ENCODE measurements at places on chromosomes 2 and 18. TPM values are rescaled to one million over a fixed set of nuclear protein-coding genes. Genes with fewer than 3 reads are reported as not detected.

GRCh38 chr18:21115519-21116411 lies 4.2 kb upstream of the ROCK1 start:
- peaks cover 6% of the 10 kb centered on the region for H3K36me3 ChIP-seq
- DNase-seq: no peak
- H3K4me3 ChIP-seq: no peak overlapping the region
- peaks cover 16% of the 10 kb centered on the region for H3K4me1 ChIP-seq

DNA sequence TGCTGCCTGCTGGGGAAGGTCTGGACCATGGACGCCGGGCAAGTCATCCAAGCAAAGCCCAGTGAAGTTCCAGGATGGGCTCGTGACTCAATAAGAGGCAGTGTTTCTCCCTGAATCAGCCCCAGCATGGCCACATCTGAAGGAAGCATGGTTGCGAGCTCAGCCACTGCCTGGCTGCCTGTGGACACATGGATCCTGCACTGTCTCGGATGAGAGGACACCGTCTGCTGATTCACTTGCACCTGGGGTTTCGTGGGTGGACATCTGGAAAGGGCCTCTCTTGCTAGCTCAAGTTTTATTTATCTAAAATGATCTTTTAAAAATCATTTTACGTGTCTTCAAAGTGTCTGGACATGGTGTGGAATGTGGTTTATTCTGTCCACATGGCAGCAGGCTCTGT lies 224.8 kb upstream of the FN1 start:
- no peaks in the 10 kb centered on the region for H3K4me1 ChIP-seq
- no peak overlapping the region for H3K4me3 ChIP-seq
- no peaks in the 10 kb centered on the region for H3K36me3 ChIP-seq

DNA sequence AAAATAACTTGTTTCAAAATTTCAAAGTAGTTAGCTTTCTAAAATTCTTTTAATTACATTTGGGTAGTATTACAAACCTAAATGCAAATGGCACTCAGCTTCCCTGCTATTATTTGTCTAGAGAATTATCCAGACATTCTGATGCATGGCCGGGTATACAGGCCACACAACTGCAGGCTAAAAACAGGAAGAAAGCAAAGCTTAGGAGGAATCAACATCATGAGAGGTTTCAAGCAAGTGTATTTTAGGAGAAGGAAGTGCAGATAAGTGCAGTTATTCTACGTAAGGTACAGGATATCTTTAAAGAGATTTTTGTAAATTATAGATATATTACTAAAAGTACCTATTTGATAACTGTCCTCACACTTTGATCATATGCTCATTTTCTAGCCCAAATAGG lies 46.8 kb upstream of the RNU4ATAC start:
- H3K27ac ChIP-seq: no peak overlapping the region
- peaks cover 10% of the 10 kb centered on the region for H3K4me1 ChIP-seq
- H3K4me3 ChIP-seq: no peak overlapping the region
- peaks cover 41% of the 10 kb centered on the region for H3K36me3 ChIP-seq

GRCh38 chr2:8438476-8438875 lies 243.4 kb upstream of the ID2 start:
- no peak overlapping the region for H3K4me3 ChIP-seq
- peaks cover 34% of the 10 kb centered on the region for H3K4me1 ChIP-seq
- no peaks in the 10 kb centered on the region for H3K36me3 ChIP-seq
- no peak for DNase-seq

The MATN3 gene
- not detected for total RNA-seq

The KCNJ3 gene
- total RNA-seq: not detected

GRCh38 chr18:33751613-33752221 lies 173.7 kb downstream of the ASXL3 start:
- H3K36me3 ChIP-seq: no peaks in the 10 kb centered on the region
- H3K4me1 ChIP-seq: no peaks in the 10 kb centered on the region
- no peak for DNase-seq
- no peak overlapping the region for H3K27ac ChIP-seq
- no peaks in the 10 kb centered on the region for H3K27me3 ChIP-seq

GRCh38 chr2:174611854-174612253 lies 14.2 kb upstream of the WIPF1 start:
- H3K36me3 ChIP-seq: peaks cover 30% of the 10 kb centered on the region
- no peak for DNase-seq
- no peaks in the 10 kb centered on the region for H3K27me3 ChIP-seq
- H3K4me3 ChIP-seq: no peak overlapping the region
- H3K4me1 ChIP-seq: peaks cover 93% of the 10 kb centered on the region

DNA sequence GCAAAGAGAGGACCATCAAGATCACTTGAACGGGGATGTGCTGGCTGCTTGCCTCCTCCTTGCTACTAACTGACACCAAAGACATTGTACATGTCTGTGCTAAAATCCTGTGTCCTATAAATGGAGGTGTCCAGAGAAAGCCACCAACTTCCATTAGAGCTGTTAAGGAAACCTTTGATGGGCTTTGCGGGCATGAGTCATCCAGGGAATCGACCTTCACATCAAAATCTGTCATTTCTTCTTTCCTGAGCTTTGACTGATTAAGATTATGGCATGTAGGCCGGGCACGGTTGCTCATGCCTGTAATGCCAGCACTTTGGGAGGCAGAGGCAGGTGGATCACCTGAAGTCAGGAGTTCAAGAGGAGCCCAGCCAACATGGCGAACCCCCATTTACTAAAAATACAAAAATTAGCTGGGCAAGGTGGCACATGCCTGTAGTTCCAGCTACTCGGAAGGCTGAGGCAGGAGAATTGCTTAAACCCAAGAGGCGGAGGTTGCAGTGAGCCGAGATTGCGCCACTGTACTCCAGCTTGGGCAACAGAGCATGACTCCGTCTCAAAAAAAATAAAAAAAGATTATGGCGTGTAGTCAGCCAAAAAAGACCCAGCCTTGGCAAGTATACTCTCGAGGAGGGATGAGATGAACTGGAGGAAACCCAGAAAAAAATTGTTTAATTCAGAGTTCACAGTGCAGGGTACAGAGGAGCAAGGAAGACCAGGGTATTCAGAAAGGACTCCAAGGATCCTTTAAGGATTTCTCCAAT lies 115.8 kb downstream of the CABLES1 start:
- no peak overlapping the region for H3K27ac ChIP-seq
- H3K27me3 ChIP-seq: no peaks in the 10 kb centered on the region
- no peak overlapping the region for H3K4me3 ChIP-seq
- peaks cover 2% of the 10 kb centered on the region for H3K4me1 ChIP-seq

DNA sequence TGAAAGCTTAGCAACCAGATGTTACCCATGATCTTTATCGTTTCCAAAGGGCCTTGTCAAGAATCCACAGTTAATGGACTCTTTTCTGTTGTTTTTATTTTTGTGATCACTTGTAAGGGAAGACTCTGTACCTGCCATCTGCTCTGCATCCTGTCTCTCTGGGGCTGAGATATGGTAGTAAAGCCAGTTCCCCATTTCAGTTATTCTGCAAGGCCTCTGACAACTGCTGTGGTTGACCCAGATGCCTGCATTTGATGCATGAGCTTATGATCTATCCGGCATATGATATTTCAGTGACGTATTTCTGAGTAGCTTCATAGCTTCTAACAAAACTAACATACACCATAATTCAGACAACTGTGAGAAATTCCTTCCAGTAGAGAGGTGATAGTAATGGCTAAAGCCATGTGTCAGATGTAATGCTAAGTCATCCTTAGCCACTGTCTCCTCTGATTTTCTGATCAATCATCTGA lies 105.1 kb downstream of the TPO start:
- H3K4me3 ChIP-seq: no peak overlapping the region
- no peak for DNase-seq
- H3K27me3 ChIP-seq: no peaks in the 10 kb centered on the region
- H3K4me1 ChIP-seq: peaks cover 15% of the 10 kb centered on the region
- H3K36me3 ChIP-seq: no peaks in the 10 kb centered on the region

GRCh38 chr18:11877497-11878135 lies 26.4 kb downstream of the CHMP1B start:
- no peak overlapping the region for H3K4me3 ChIP-seq
- H3K36me3 ChIP-seq: peaks cover 7% of the 10 kb centered on the region
- no peak overlapping the region for H3K27ac ChIP-seq
- H3K4me1 ChIP-seq: peaks cover 17% of the 10 kb centered on the region
- H3K27me3 ChIP-seq: peaks cover 2% of the 10 kb centered on the region

- no peak overlapping the region for H3K27ac ChIP-seq
- H3K27me3 ChIP-seq: no peaks in the 10 kb centered on the region
- H3K4me3 ChIP-seq: no peak overlapping the region
- peaks cover 47% of the 10 kb centered on the region for H3K36me3 ChIP-seq
These were observed 151.9 kb downstream of the ATP9B start for GRCh38 chr18:79221136-79221535.

GRCh38 chr18:79763407-79763806 lies 34.3 kb upstream of the KCNG2 start:
- DNase-seq: peak; percentile 10
- H3K27me3 ChIP-seq: peaks cover 3% of the 10 kb centered on the region
- H3K4me3 ChIP-seq: no peak overlapping the region
- no peak overlapping the region for H3K27ac ChIP-seq

DNA sequence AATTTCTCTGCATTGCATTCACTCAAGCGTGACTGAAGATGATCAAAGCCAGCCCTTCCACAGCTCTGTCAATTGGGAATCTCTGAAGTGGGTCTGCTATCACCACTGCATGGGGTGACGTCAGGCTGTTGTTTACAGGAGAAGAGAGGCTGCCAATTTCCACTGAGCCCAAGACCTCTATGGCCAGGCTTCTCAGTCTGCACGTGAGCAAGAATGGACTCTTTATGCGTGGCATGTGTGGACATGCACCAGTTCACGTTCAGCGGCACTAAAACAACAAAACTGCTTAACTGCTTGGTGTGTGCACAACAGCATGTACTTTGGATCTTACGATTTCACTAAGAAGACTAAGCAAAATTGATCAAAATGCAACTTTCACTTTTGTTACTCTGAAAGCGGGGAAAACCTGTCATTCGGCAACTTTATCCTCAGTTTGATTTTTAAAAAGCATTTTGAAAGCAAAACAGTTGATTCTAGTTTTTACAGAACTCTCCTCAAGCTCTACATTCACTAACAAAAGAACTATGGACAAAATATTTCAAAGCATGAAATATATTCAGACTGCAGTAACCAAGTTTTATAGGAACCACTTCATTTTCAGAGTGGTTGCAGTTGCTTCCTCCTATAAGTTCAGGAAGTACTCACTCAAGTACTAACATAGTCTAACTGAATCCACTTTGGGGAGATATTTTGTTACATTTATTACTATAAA lies 77.0 kb upstream of the SERTAD2 start:
- peaks cover 8% of the 10 kb centered on the region for H3K36me3 ChIP-seq
- peak; percentile 24 for DNase-seq
- H3K4me3 ChIP-seq: peak overlapping the region; percentile 84

The FEV gene
- not detected for total RNA-seq

GRCh38 chr18:39838831-39839230 lies 2116.2 kb upstream of the PIK3C3 start:
- no peaks in the 10 kb centered on the region for H3K4me1 ChIP-seq
- no peak overlapping the region for H3K27ac ChIP-seq
- DNase-seq: no peak
- H3K36me3 ChIP-seq: no peaks in the 10 kb centered on the region
- H3K4me3 ChIP-seq: no peak overlapping the region

- peaks cover 2% of the 10 kb centered on the region for H3K36me3 ChIP-seq
- no peak overlapping the region for H3K27ac ChIP-seq
- DNase-seq: no peak
- no peak overlapping the region for H3K4me3 ChIP-seq
- no peaks in the 10 kb centered on the region for H3K27me3 ChIP-seq
These were observed 156.4 kb upstream of the ITGA4 start for GRCh38 chr2:181300600-181301291.

GRCh38 chr2:159902722-159903121 lies 104.7 kb upstream of the CD302 start:
- H3K4me3 ChIP-seq: peak overlapping the region; percentile 99
- peaks cover 54% of the 10 kb centered on the region for H3K36me3 ChIP-seq
- no peaks in the 10 kb centered on the region for H3K27me3 ChIP-seq
- H3K4me1 ChIP-seq: peaks cover 72% of the 10 kb centered on the region

GRCh38 chr2:25411753-25412152 lies 70.0 kb upstream of the DNMT3A start:
- DNase-seq: no peak
- H3K4me1 ChIP-seq: peaks cover 71% of the 10 kb centered on the region
- H3K27me3 ChIP-seq: no peaks in the 10 kb centered on the region
- no peak overlapping the region for H3K4me3 ChIP-seq

The MBP gene
- 92.7 TPM for total RNA-seq

- no peaks in the 10 kb centered on the region for H3K36me3 ChIP-seq
- no peak for DNase-seq
- no peak overlapping the region for H3K27ac ChIP-seq
- H3K4me3 ChIP-seq: no peak overlapping the region
These were observed 29.7 kb upstream of the IL1B start for GRCh38 chr2:112866128-112866835.

DNA sequence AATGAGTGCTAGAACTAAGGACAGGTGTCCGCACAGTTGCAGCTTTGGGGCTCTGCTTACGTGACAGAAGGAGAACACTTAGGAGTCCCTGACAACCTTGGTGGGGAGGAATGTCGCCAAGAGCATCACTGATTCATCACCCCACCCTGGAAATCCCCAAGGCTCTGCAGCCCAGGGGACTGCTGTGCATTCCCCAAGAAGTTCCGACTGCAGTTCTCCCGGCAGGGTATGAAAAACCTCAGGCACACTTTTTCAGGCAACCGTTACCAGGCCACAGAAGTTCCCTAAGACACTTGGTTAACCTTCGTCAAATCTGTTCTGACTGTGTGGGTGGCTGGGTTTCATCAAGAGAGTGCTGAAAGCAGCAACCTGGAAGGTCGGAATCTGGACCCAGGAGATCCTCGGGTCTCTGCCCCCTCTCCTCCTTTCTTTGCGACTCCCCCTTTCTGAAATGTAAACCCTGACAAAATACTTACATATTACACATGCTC lies 192.1 kb upstream of the CXCR4 start:
- H3K4me3 ChIP-seq: peak overlapping the region; percentile 1
- no peaks in the 10 kb centered on the region for H3K27me3 ChIP-seq
- peak overlapping the region; percentile 4 for H3K27ac ChIP-seq
- no peak for DNase-seq
- no peaks in the 10 kb centered on the region for H3K36me3 ChIP-seq

The KIF5C gene
- total RNA-seq: 2.6 TPM

DNA sequence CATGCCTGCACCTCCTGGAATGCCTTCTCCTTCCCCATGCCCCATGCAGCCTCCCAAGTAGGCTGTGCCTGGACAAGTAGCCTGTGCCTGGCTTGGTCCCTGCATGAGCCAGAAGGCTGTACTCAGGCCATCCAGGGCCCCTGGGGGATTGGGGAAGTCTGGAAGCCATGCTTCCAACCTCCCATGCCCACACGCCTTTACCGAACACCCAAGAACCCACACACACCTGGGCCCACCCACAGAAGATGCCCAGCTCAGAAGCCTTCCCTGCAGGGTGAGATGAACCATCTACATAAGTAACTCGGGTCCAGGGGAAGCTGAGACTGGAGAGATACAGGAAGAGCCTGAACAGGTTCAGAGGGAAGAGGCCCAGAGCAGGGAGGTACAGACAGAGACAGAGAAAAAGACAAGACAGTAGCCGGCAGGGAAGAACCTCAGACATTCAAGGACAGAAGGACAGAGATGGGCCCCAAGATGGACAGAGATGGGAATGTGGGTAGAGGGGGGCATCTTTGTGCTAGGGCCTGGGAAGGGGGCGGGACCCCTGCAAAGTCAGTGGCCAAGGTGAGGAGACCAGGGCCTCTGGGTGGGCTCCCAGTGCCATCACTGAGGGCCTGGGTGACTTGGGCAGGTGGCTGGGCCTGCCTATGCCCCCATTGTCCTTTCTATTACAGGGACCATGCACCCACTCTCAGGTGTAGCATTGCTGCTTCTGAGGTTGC lies 4.3 kb downstream of the BIN1 start:
- peaks cover 1% of the 10 kb centered on the region for H3K27me3 ChIP-seq
- H3K36me3 ChIP-seq: no peaks in the 10 kb centered on the region
- peaks cover 3% of the 10 kb centered on the region for H3K4me1 ChIP-seq
- H3K27ac ChIP-seq: no peak overlapping the region
